ENCODE measurements at places on chromosomes 4 and X.

DNA sequence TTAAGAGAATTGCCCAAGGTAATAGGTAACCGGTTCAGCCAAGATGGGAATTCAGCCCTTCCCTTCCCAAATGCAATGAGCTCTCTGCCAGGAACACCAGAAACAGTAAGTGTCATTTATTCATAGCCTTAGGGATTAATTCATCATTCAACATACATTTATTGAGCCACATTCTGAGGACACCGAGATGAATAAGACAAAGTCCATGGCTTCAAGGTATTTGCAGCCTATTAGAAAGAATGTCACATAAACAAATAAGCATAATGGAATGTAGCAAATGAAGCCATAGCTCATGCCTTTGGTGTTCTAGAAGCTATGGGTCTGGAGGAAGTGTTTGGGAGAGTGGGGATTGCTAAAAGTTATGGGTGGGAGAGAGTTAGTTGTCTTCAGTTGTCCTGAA lies 6.3 kb upstream of the TAB3 start:
- DNase-seq = no peak

DNA sequence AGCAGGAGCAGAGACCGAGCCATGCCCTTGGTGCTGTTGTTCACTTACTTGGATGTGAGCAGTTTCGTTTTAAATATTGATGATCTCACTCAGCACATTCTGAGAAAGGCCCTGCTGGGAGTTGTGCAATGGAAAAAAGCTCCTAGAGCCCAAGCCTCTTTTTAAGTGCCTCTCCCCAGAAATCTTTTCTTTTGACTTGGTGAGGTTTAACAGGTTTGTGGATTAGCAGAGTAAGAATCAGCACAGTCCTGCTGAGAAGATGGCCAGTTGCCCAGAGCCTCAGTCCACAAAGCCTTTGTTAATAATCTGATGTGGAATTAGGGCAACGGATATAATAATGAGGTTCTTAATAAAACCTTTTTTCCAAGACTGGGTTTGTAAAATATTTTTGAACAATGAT lies 157.5 kb upstream of the ATP6AP2 start:
- DNase-seq = no peak

GRCh38 chr4:174545268-174545667 lies 23.0 kb upstream of the HPGD start:
- DNase-seq = no peak

- DNase-seq = no peak
Measured at GRCh38 chr4:131644619-131645018, 1504.5 kb upstream of the PCDH10 start.

DNA sequence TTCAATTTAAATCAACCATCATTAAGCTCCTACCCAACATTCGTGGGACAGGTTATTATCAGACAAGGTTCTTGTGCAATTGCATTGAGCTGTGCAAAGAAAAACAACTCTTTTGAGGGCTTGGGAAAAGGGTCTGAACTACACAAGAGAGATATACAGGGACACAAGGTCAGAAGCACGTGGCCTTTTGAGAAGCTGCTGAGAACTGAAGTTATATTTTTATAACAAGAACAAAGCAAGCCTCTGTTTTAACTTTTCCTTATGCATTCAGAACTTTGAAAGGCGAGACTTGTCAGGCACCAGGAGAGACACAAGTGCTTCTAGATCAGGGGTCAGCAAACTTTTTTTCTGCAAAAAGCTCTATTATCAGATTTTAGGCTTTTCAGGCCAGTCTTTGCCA lies 274.8 kb upstream of the VCX start:
- no peak for DNase-seq

- peak; percentile 18 for DNase-seq
Measured at GRCh38 chr4:15920723-15921591, 17.6 kb downstream of the FGFBP1 start.

GRCh38 chr4:41709844-41710481 lies 38.6 kb downstream of the PHOX2B start:
- DNase-seq = no peak

DNA sequence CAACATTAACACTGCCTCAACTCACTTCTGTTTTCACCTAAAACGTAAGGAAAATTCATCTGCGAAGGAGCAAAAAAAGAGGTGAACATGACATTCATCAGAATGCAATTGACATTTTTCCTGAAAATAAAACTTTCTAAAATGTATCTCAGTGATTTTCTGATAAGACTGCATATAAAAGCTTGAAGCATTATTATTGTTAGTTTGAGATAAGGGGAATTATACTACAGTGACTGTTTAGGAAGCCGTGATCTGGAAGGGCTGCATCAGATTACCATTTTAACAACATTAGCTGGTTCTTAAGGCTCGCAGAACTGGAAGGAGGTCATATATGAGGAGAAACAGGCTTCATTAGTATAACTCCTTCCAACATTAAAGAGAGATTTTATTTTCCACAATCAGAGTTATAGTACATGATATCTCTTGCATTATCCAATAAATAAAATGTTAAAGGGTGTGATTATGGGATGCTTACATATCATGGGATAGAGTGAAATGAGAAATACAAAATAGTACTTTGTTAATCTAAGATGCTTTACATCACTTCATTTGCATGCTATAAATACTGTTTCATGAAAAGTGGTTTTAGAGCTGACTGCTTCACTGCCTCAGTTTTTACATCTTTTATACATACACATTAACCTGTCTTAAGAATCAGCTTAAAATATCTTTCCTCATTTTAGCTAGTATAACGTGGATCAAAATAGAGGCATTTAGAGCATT lies 1820.1 kb upstream of the TENM3 start:
- no peak for DNase-seq

All from NCI-H2029 treated with DMSO at 0.1 percent for 48 hours (cell line).